ENCODE measurements at places on chromosomes 2 and 18.

GRCh38 chr2:223762853-223763252 is 74.5 kb downstream of the AP1S3 start:
- DNase-seq: no peak

- DNase-seq: no peak
These were observed 799.7 kb upstream of the ACVR2A start for GRCh38 chr2:147045113-147045512.

GRCh38 chr2:46878886-46879285 is 36.7 kb downstream of the MCFD2 start:
- DNase-seq: no peak

DNA sequence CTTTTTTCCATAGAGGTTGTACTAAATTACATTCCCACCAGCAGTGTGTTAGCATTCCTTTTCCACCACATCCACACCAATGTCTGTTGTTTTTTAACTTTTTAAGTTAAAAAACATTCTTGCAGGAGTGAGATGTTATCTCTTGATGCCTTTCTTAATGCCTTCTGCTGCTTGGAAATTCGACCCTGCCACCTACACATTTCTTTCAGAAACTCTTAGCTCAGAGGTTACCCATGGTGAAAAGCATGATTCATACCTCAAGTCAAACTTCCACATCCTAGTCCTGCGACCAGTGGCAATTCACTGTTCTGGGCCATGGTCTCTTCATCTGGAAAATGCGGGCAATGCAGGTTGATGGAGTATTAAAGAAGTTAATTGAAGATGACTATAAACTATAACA is 12.7 kb upstream of the HNMT start:
- DNase-seq: no peak

GRCh38 chr2:238370823-238371372 is 50.6 kb downstream of the TRAF3IP1 start:
- DNase-seq: no peak

DNA sequence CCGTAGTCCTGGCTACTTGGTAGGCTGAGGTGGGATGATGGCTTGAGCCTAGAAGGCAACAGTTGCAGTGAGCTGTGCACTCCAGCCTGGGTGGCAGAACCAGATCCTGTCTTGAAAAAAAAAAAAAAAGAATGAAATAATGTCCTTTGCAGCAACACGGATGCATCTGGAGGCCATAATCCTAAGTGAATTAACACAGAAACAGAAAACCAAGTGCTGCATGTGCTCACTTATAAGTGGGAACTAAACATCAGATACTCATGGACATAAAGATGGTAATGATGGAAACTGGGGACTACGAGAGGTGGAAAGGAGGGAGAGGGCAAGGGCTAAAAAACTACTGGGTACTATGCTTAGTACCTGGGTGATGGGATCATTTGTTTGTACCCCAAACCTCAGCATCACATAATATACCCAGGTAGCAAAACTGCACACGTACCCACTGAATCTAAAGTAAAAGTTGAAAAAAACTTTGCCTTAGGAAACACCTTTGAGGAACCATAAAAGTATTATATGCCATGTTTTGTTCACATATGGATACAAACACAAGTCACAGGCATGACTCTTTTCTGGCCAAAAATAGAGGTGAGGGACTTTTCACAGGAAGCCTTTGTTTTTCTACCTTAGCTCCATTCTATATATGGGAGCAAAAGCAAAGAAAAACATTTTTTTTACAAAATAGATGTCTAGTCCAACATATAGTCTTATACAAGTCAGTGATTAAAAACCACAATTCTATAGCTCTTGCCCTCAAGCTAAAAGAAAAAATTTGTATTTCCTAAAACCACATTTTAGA is 36.6 kb downstream of the GPR155 start:
- DNase-seq: no peak

GRCh38 chr2:239321596-239322415 is 79.0 kb downstream of the HDAC4 start:
- no peak for DNase-seq

- DNase-seq: no peak
These were observed 127.2 kb upstream of the SP5 start for GRCh38 chr2:170587922-170588321.

GRCh38 chr2:61328707-61329251 is 142.1 kb downstream of the USP34 start:
- DNase-seq: no peak

- peak; percentile 7 for DNase-seq
These were observed 100.0 kb downstream of the BAZ2B start for GRCh38 chr2:159516241-159516758.

- no peak for DNase-seq
These were observed 34.4 kb downstream of the PLEKHA3 start for GRCh38 chr2:178514664-178515063.

GRCh38 chr2:69946351-69947324 is 14.8 kb downstream of the ASPRV1 start:
- DNase-seq: peak; percentile 53

DNA sequence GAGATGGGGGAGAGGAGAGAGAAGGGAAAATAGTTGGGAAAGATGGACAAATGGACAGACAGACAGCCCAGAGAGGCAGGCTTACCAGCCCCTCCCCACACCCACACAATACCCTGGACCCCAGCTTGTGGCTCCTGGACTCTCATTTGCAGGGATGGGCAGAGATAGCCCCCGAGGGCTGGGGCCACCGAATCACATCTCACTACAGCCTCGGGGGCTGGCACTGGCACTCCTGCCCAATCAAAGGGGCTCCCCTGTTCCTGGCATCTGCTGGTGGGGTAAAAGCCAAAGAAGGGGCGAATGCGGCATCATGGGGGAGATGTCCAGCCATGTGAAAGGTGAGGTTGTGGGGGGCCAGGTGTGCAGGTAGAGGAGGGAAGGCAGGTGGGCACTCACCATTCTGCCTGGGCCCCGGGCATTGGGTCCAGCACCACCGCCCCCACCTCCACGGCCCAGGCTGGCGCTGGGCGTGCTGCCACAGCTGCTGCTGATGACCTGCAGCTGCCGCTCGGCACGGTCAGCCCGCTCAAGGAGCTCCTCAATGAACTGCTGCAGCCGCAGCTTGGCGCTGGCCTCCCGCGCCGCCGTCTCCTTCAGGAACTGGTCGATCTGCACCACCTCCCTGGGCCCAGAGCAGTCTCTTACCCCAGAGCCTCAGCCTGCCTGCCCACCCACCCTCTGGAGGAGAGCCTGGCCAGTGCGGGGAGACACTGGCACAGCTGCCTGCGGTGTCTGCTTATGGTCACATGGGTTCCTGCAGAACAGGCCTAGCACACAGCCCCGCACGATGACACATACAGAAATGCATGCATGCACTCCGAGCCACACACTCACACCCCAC is 18.0 kb downstream of the FBXO41 start:
- DNase-seq: no peak

GRCh38 chr2:29519338-29519925 is 402.0 kb downstream of the ALK start:
- DNase-seq: no peak

DNA sequence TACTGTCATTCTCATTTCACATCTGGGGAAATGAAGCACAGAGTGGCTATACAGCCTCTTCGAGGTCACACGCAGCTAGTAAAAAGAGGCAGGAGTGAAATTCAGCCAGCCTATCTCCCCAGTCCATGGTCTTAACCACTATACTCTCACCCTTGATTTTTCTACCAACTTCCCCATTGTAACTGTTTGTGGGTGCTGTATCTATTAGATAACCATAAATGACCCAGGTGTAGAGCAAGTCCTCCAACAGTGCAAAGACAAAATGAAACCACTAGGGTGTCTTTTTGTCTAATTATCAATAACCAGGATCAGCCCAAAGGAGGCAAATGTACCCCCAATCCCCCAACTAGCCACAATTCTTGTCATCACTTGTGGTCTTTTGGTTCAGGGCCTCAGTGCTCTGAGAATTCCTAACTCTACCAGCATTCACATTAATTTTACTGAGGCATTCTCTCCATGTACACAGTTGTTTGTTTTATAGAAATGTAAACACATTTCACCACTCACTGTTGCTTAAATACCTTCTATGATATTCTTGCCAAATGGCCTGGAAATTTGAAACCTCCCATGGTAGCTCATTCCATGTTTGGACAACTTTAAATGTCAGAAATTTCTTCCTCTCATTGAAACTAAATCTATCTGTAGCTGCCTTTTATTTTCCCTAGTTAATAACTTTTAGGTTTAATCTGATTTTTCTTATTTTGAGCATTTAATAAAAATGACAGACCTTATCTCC is 58.7 kb downstream of the SLC40A1 start:
- no peak for DNase-seq

DNA sequence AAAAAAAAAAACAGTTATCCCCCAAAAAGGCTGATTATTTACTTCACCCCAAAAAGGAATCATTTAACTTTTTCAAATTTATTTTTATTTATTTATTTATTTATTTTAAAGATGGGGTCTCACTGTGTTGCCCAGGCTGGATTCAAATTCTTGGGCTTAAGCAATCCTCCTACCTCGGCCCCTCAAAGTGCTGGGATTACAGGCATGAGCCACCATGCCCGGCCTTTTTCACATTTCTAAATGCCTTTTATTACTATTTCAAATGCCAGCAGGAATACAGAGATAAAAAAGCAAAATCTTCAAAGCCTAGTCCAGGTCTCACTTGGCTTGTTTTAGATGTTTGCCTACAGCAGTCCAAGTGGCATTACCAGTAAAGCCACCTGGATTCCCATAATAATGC is 239.1 kb downstream of the ALPK2 start:
- DNase-seq: no peak

DNA sequence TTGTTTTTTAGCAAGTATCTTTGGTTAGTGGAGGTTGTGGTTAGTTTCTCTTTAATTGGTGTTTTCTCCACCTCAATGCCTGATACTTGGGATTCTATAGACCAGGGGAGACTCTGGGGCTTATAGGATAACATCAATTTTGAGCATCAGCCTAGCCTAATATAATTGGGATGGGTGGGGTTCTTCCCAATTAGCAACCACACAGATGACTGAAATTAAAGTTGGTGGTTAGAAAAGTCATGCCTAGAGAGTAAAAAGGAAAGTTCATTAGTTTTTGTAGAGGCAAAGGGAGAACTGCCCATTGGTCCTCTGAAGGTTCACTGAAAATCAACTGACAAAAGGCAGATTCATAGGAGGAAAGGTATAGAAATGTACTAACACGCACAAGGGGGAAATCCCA is 843.3 kb downstream of the TSN start:
- no peak for DNase-seq

GRCh38 chr18:12645751-12646203 is 12.1 kb downstream of the SPIRE1 start:
- DNase-seq: no peak

- DNase-seq: no peak
These were observed 461.1 kb upstream of the NXPH2 start for GRCh38 chr2:139241286-139241685.

GRCh38 chr2:26730549-26731344 is 33.3 kb upstream of the SLC35F6 start:
- DNase-seq: no peak

Data from GM19239 (cell line).